ENCODE measurements at places on chromosomes 7 and 10.

DNA sequence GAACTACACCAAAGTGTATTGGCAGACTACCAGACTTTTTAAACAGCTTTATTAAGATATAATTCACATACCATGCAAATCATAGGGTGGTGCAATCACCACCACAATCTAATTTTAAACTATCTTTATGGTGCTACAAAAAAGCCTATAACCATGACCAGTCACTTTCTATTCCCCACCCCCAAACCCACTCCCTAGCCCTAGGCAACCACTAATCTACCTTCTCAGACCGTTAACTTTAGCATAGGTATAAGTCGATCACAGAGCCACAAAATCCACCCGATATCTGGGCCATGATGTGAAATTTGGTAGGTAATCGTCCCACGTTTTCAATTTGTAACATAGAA, 536 bp upstream of the POM121 start:
- no peak for DNase-seq

GRCh38 chr10:108454793-108455192, 1290.3 kb upstream of the SORCS1 start:
- no peak for DNase-seq

DNA sequence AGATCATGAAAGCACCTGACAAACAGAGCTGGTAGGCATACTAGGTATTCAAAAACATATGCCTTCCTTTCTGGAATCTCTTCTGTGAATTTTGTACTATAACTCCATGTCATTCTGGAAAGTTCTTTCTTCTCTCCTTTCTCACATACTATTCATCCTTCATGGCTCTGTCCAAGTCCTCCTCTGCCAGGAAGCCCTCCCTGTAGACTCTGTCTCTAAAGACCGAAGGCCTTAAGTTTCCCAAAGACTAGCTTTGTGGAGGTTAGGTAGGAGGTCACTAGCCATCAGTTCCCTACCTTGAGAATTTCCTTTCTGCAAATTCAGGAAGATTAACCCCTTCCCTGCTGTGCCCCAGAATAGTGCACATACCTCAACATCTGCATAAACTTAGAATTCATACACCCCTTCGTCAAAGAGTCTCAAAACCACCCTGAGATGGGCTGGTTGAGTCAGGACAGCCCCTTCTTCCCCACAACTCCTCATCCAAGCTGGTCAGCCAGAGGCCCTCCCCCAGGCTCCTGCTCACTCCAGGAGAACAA, 20.6 kb downstream of the SORBS1 start:
- no peak for DNase-seq

- no peak for DNase-seq
These were observed 36.3 kb upstream of the RNF32 start for GRCh38 chr7:156604311-156604710.

DNA sequence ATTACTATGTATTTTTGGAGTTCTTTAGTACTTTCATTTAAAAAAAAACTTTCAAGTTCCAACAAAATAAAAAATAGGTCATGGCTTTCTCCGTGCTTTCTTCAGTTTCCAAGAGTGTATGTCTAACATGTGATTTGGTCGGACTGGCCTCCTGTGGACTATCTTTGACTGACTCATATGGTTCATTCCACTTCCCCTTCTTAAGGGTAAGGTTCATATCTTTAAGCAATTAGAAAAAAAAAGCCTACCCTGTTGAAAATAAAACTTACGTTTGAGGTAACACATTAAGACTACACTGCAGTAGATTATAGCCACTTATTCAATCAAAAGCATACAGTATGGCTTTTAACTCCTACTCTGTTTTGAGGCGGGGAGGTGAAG, 112.8 kb upstream of the AHR start:
- no peak for DNase-seq

- no peak for DNase-seq
These were observed 4.7 kb downstream of the GDF2 start for GRCh38 chr10:47326927-47327330.

GRCh38 chr10:1278306-1278705, 222.1 kb downstream of the WDR37 start:
- no peak for DNase-seq

GRCh38 chr10:132616170-132616995, 78.8 kb downstream of the INPP5A start:
- DNase-seq: peak; percentile 77

DNA sequence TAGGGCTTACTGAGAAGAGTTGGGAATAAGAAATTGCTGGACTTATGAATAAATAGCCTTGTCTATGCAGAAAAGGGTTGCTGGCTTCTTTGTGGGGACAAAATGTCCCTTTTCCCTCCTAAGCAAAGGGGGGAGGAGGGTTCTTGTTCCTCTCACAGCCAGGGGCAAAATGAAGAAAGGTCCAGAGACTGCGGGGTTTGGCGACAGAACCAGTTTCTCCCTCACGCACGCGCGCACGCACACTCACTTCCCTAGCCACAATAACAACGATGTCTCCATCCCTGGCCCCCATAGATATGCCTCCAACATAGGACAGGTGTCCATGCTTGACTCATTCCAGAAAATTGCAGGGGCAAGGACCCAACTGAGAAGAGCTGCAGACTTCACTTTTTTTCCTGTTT, 3.3 kb downstream of the ZMIZ1 start:
- DNase-seq: no peak

- DNase-seq: no peak
These were observed 148.4 kb upstream of the KAT6B start for GRCh38 chr10:74677951-74678350.

DNA sequence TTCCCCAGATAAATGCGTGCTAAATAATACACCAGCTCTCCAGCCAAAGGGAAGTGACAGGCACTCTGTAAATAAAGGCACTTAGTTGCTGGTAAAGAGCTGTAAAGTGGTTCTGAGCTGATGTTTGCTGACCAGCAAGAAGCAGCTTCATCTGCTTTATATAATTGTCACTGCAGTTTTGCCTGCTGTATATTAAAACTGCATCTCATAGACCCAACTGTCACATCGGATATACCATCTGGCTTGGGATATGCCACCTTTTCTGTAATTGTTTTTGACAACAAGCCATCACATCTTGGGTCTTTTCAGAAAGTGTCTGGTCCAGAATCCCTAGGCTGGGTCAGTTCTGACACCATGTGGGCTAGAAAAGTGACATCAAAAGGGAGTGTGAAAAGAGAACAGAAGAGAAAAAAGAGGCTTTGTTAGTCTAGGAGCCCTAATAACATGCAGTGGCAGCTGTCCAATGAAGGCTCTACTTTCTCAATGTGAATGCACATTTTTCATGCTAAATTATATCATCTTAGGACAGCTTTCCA, 697.6 kb downstream of the KCNMA1 start:
- no peak for DNase-seq

DNA sequence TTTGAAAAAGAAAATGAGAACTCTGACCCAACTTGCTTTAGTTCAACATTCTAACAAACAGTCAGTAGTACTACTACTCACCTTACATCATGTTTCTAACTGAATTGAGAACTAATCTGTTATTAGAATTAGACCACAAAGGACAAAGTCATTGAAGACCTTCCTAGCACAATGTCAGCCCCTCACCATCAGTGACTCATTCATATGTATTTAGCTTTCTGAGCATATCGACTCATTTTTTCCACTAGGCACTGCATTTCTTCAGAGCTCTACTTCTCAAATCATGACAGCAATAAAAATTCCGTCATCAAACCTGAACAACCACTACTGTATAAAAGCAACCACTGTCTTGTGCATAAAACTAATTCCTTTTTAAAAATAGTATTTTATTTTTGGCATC, 4.4 kb upstream of the LRRN3 start:
- no peak for DNase-seq

- DNase-seq: peak; percentile 16
These were observed 76.0 kb upstream of the NKX6-2 start for GRCh38 chr10:132861884-132862461.

GRCh38 chr10:89428877-89429276, 14.5 kb downstream of the IFIT5 start:
- no peak for DNase-seq

DNA sequence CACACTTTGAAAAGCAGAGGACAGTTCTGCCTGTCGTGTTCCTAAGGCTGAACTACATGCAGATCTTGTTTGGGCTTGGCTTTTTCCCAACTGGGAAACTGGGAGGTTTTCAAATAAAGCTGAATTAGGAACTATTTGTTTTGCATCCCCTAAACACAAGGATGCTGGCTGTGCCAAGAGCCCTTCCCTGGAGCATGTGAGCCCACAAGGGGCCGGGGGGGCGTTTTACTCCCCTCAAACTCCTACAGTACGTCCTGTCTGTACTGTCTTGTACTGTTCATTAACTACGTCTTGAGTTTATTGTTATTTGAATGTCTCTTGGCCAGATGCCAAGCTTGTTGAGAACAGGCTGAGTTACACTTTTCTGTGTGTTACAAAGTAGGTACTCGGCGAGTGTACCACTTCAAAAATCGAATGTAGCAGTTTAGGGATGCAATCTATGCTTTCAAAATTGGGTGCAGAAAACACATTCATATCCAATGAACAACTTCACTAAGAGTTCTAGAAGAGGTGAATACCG, 94.9 kb downstream of the GFRA1 start:
- no peak for DNase-seq

GRCh38 chr10:76993213-76993612, 644.4 kb downstream of the KCNMA1 start:
- no peak for DNase-seq

DNA sequence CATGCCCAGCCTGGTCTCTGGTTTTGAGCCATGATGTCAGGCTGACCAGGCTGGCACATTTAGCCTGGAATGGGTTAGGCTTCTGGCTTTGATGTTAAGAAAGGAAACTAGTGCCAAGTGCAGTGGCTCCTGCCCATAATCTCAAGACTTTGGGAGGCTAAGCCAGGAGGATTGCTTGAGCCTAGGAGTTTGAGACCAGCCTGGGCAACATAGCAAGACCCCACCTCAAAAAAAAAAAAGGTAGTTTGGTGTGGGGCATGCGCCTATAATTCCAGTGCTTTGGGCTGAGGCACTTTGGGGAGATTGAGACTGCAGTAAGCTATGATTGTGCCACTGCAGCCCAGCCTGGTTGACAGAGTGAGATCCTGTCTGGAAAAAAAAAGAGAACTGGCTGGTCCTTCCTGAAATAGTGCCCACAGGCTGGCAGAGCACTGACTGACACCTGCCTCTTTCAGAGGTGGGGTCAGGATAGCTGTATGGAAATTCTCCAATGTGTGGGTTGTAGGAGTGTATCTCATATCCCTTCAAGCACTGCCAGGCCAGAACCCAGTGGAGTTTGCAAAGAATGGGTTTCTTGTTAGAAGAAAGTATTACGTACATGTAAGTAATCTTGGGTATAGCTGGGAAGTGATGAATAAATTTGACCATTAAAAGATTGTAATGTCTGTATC, 61.3 kb downstream of the KAT6B start:
- DNase-seq: no peak

DNA sequence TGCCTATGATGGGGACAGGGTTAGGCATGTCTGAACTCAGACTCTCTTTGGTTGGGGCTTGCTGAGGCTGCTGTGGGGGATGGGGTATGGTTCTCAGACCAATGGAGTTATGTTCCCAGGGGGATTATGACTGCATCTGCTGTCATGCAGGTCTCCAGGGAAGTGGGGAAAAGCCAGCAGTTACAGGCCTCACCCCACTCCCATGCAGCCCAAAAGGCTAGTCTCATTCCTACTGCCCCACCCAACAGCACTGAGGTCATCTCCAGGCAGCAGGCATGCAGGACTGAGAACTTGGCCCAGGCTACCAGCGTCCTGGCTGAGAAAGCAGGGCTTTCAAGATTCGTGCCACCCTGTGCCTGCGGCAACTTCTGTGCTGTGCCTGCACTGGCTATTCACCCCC, 373.3 kb downstream of the HTR7 start:
- no peak for DNase-seq

DNA sequence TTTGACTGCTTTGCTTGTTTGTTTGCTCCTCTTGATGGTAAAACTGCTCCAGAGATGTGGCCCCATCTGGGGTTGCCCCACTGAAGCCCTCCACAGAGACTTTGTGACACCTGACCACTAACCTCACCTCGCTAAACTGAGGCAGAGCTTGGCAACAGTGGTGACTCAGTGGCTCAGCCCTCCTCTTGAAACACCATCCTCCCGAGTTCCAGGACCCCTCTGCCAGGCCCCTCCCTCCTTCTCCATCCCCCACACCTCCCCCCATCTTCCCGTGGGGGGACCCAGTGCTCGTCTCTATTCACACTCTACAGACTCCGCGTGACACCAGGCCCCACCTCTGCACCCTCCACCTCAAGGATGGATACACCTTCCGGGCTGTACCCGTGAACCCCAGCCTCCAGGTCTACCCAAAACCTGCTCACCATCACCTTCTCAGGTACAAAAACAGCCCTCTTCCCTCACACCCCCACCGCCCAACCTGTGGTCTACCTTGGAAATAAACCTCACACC, 19.0 kb upstream of the RET start:
- DNase-seq: no peak

DNA sequence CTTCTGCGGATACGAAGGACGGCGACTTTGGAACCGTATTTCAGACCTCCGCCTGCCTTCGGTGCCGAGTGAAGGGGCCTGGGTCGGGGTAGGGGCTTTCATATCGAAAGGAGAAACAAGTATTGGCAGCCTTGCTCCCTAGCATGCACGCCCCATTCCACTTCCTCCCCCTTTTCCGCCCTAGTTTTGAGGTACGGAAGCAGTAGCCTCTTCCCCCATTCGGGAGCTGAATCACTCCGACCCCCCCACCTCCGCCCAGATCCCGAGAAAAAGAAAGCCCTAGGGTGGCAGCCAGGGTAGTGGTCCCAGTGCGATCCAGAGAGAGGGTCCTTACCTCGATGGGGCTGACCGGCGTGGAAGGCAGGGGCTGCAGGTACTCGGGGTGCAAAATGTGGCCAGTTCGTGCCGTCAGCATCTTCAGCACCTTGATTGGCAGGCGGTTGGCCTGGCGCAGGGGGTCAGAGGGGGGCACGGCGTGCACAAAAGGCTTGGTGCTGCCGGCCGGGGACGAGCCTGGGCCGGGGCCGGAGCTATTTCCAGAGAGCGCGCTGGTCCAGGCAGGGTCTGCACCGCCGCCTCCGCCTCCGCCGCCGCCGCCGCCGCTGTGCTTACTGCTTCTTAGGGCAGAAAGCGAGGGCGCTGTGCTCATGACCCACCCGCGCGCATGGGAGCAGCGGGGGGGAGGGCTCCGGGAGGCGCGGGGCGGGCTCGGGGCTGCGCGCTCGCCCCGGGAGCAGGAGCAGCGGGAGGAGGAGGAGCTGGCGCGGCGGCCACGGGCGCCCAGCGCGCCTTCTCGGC, 594 bp downstream of the ZNF503 start:
- DNase-seq: peak; percentile 56

DNA sequence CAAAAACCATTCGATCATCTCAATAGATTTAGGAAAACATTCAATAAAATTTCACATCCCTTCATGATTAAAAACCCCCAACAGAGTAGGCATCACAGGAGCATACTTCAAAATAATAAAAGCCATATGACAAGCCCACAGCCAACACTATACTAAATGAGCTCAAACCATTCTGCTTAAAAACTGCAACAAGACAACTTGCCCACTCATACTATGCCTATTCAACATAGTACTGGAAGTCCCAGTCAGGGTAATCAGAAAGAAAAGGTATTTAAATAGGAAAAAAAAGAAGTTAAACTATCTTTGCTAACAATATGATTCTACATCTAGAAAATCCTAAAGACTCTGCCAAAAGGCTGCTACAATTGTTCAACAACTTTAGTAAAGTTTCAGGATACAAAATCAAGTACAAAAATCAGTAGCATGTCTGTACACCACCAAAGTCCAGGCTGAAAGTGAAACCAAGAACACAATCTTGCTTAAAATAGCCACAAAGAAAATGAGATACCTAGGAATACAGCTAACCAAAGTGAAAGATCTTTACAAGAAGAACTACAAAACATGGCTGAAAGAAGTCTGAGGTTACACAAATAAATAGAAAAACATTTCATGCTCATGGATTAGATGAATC, 882.6 kb downstream of the GRM8 start:
- no peak for DNase-seq

GRCh38 chr7:1330801-1331425, 98.2 kb downstream of the UNCX start:
- DNase-seq: no peak
